ENCODE measurements at places on chromosomes 12 and 14. TPM values are rescaled to one million over a fixed set of nuclear protein-coding genes. Genes with fewer than 3 reads are reported as not detected.

Gene GPR132
- 5.1 TPM for total RNA-seq

Gene RNASE13
- not detected for total RNA-seq

Gene MEG3
- 14.3 TPM for total RNA-seq

Gene KCNK13
- 0.23 TPM for total RNA-seq

Gene HNRNPC
- total RNA-seq = 1,331 TPM

Gene LYSET
- 10.8 TPM for total RNA-seq

Gene IGFBP6
- total RNA-seq = 53.5 TPM

Gene OTX2
- 2.5 TPM for total RNA-seq

Gene DNAI7
- total RNA-seq = 0.11 TPM

Gene P2RX2
- not detected for total RNA-seq

Gene SLC6A15
- 12.5 TPM for total RNA-seq

Gene LTBR
- 29.8 TPM for total RNA-seq

Gene PPFIA2
- 1.8 TPM for total RNA-seq

Gene COL2A1
- 0.30 TPM for total RNA-seq
